H4 (cell line): ENCODE measurements at places on chromosomes 2 and 18. TPM values are rescaled to one million over a fixed set of nuclear protein-coding genes. Genes with fewer than 3 reads are reported as not detected.

DNA sequence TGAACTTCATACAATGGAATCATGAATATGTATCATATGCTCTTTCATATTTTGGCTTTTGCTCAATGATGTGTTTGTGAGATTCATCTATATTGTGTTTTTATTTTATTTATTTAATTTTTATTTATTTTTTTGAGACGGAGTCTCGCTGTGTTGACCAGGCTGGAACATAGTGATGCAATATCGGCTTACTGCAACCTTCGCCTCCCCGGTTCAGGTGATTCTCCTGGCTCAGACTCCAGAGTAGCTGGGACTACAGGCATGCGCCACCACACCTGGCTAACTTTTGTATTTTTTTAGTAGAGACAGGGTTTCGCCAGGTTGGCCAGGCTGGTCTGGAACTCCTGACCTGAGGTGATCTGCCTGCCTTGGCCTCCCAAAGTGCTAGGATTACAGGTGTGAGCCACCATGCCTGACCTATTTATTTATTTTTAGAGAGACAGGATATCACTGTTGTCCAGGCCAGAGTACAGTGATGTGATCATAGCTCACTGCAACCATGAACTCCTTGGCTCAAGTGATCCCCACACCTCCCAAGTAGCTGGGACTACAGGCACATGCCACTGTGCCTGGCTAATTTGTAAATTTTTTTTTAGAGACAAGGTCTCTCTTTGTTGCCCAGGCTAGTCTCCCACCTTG, 74.5 kb downstream of the TET3 start:
- DNase-seq = no peak

ZSWIM2 gene
- not detected in 2 replicates for total RNA-seq

GRCh38 chr2:190468814-190469569, 60.8 kb downstream of the MFSD6 start:
- peak; percentile 94 for DNase-seq

DNA sequence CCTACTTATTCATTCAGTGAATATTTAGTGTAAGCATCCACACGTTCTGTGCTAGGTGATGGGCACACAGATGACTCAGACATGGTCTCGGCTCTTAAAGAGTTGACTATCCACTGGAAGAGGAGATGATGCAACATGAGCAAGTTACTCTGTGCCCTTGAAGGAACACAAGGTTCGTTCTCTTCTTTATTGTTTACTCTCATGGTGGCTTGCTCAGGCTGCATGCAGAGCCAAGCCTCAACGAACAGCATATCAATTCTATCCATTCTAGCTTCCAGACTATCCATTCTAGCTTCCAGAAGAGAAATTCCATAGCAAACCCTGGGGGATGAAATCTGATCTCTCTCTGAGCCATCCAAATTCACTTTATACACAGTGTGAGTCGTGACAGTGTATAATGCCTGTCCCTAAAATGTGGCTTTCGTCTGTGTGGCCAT, 68.1 kb upstream of the CTAGE1 start:
- DNase-seq = no peak

GRCh38 chr2:149651229-149651628, 63.7 kb upstream of the MMADHC start:
- no peak for DNase-seq
